ENCODE measurements at places on chromosomes 5 and 9.

DNA sequence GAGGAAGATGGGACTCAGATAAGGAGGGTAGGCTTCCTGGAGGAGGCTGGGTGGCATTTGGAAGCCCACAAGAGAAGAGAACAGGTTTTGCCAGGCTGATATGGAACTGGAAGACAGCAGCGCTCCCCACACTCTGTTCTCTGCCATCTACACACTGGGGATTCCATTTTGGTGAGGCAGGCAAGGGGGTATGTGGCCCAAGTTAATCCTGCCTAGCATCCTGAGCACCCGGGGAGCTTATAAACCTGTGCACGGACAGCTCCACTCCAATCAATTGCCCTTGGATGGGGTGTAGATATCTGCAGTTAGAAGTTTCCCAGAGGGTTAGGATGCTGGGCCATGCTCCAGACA lies 158.8 kb downstream of the MACROH2A1 start:
- DNase-seq: no peak

- DNase-seq: no peak
Observed at GRCh38 chr5:73375949-73376348, 72.6 kb downstream of the FOXD1 start.

GRCh38 chr5:78727786-78728761 lies 79.5 kb upstream of the LHFPL2 start:
- peak; percentile 50 for DNase-seq

DNA sequence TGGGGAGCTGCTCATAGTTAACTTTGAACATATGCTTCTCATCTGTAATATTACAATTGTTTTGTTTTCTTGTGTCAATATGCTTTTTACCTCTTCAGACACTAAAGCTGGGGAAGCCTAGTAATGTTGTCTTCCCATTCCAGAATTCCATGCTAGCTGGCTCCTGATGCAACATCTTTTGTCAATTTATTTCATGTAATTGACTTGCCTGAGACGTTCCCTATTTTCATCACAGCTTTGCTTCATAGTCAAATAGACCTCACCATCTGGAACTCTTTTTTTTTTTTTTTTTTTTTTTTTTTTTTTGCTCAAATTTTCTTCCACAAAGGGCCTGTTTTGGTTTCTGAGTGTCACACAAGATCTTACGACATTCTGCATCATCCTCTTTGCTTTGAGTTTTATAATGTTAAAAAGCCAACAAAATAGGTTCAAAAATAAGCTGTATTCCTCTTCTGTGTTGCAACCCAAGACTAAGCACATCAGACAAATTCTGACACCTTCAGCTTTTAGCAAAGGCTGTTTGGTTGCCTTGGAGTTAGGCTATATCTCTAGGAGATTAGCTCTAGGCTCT lies 235.2 kb downstream of the NR3C1 start:
- DNase-seq: no peak

All from transverse colon (tissue), 4 donors.